AG08396 (cell line): ENCODE measurements at places on chromosomes 1 and 21.
A peak's percentile ranks its signal among the peaks of the same experiment; 100 is the strongest.

DNA sequence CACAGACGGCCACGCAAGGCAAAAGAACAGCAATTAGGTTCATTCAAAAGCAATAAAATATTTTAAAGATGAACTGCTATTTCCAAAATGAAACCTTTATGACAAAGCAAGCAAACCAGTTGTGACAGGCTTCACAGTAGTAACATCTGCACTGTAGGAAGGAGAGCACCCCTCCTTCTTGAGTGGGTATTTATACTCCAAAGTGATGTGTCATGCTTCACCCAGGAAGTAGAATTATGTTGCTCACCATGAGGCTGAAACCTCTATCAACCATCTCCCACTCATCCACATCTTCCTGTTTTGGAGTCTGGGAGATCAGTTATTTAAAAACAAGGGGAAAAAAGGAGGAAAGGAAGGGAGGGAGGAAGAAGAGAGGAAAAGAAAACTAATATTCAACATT is 885 bp downstream of the OR2T10 start:
- DNase-seq: no peak

GRCh38 chr1:159302095-159302494 is at the start of gene FCER1A:
Gene FCER1A (plus strand): TSS chr1:159302336. CDS start chr1:159302365, 29 bp downstream.
- no peak for DNase-seq

DNA sequence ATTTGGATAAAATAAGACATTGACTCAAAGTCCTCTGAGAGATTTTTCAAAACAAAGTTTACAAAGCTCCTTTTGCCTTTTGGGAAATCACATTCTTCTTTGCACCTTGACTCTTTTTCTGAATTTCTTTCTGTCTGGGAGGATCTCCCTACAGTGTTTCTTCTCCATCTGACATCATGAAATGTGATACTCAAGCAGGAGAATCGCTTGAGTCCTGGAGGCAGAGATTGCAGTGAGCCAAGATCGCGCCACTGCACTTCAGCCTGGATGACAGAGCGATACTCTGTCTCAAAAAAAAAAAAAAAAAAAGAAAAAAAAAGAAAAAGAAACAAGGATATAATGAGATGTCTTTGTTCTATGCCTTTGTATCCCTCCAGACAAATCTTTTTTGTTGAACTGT is 13.3 kb upstream of the GRIK1 start:
- no peak for DNase-seq

DNA sequence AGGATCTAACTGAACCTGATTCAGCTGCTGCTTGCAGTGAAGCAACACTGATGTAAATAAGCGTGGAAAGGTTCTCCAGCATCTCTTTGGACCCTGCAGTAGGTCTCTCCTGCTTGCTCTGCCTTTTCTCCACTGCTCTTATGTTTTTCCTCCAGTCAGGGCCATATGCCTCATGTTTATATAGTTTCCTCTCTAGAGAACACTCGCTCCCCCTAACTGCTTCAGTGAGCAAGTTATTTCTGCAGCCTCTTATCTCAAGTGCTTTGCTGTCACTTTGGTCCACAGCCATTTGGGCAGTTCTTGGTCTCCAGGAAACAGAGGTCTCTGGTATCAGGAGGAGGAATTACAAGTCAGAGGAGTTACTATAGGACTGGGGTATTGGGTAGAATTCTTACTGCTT is 5.3 kb downstream of the PRUNE1 start:
- DNase-seq: no peak

DNA sequence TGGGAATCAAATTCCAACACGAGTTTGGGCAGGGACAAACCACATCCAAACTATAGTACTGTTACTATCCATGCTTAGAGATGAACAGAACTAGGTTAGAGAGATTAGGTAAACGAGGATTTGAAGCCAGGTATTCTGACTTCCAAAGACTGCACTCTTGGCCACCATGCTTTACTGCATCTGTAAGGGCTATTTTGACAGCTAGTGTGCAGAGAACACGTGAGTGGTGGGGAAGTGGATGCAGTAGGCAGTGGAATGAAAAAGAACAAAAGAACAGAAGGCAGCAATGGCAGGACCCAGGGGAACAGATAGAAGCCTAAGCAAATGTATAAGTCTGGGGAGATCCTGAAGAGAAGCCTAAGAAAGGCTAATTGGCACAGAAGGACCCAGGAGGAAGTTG is 59.1 kb upstream of the GJA8 start:
- DNase-seq: no peak

- no peak for DNase-seq
Measured at GRCh38 chr1:61265665-61266064, 183.3 kb downstream of the NFIA start.

DNA sequence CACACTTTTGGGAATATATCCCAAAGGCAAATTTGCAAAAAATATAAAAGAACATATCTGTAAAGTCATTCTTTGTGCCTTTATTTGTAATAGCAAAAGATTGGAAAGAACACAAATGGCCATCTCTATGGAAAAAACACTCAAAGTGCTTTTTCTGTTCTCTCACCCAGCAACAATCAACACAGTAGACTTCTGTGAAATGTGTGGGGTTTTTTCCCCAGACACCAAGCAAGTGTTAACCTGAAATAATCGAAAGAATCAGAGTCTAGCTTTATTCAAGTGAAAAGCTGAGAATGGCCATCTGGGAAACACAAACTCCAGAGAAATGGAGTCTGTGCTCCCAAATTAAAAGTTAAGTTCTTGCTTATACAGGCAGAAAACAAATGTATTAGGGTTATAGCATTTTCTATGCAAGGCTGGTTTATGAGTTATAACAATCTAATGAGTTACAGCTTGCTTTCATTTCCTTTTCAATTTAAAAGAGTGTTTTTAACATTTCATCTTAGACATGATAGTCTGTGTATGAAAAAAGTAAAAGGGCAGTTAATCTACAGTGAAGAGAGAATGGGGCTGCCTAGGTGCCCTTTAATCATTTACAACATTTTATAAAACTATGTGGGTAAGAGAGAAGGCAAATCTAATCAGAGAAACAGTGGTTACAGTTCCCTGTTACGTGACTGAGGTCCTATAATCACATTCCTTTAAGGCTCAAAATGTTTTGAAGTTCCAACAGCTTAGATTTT is 46.6 kb downstream of the SLC30A7 start:
- DNase-seq: no peak

GRCh38 chr1:46603481-46603857 is 599 bp downstream of the MKNK1 start:
- no peak for DNase-seq

DNA sequence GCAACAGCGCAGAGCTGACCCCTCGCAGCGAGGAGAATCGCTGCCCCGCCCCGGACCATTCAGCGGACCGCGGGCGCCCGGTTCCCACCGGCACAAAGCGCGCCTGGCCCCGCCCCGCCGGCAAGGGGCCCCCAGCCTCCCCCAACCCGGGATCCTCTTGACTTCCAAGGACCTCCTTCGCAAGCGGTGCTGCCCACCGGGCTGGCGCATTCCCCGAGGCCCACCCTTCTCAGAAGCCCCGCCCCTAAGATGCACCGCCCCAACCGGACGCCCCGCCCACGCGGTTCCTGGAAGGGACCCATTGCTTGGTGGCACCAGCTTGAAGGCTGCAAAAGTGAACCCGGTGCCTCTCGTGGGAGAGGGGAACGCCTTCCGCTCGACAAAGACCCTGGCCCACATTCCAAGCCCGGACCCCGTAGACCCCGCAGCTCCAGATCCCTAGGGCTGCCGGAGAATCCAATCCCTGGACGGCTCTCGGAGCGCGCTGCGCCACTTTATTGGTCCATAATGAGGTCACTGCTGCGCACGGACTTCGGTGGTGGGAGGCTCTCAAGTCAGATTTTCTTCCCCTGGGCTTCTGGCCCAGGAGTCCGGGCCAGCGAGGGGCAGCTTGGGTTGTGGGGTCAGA is 2.0 kb downstream of the HES3 start:
- DNase-seq: no peak

- peak; percentile 5 for DNase-seq
Measured at GRCh38 chr21:10430005-10430404, 91.4 kb upstream of the TPTE start.

DNA sequence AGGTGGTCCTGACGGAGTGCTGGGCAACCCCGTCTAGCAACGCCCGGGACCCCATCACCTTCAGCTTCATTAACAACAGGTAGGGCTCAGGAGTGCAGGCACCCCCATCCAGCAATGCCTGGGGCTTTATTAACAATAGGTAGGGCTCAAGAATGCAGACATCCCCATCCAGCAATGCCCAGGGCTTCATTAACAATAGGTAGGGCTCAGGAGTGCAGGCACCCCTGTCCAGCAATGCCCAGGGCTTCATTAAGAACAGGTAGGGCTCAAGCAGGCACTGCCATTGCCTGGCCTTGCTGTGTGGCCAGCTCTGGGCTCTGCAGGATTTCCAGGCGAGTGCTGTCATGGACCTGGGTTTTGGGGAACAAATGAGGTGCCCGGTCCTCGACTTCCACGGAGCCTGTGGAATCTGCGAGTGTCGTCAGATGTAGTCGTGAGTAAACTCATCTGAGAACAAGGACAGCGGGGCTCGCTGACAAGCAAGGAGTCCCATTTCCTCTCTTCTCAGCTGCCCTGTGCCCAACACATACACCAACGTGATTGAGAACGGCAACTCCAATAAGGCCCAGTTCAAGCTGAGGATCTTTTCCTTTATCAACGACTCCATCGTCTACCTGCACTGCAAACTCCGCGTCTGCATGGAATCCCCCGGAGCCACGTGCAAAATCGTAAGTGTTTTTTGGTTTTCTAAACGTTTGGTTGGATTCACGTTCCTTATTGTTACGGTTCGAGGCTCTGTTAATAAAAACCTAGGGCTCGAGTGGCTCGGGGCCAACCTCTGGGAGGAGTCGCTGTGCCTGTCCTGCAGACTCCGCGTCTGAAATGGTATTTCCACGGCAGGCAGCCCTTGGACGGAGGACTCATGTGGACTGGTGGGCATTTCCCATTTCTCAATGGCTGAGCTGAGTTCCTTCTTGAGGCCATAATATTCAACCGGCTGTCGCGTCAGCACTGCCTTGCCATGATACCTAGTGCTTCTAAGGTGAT is 56.3 kb downstream of the UMODL1 start:
- DNase-seq: no peak

- DNase-seq: no peak
Measured at GRCh38 chr1:107829036-107829770, 135.8 kb downstream of the VAV3 start.

GRCh38 chr1:55539652-55540512 is 324.7 kb upstream of the USP24 start:
- no peak for DNase-seq
